Left lung (tissue), 14 donors: ENCODE measurements at places on chromosomes 6 and 20.
A peak's percentile ranks its signal among the peaks of the same experiment; 100 is the strongest.

- no peak for DNase-seq
- H3K36me3 ChIP-seq, result peaks cover 38% of the 10 kb centered on the region
- no peak overlapping the region for H3K4me3 ChIP-seq
- H3K27me3 ChIP-seq, result no peaks in the 10 kb centered on the region
Observed at GRCh38 chr6:37372116-37372515, 18.3 kb downstream of the RNF8 start.

DNA sequence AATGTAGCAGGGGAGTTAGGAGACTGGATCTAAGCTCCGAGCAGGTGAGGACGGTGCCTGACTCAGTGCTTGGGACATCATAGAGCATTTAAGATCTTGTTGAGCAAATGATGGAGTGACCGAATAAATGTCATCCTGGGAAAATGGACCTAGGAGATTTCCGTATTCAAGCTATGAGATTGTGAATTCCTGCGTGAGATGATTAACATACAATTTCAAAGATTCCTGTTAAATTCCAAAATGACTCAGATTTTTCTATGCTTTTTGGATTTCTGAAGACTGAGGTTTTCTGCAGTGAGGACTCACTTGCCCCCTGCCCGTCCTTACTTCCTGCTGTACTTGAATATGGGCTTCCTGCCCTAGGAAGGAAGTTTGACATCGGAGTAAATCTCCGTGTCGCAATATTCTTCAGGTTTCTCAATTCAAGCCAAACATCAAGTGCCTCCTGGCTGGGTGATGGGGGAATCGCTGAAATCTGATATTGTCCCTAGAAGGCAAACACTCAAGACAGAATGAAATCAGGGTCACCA, 5.2 kb downstream of the SYTL3 start:
- H3K27me3 ChIP-seq, result no peaks in the 10 kb centered on the region
- no peak overlapping the region for H3K4me3 ChIP-seq
- peak overlapping the region; percentile 80 for H3K27ac ChIP-seq
- H3K4me1 ChIP-seq, result peaks cover 6% of the 10 kb centered on the region
- no peak for DNase-seq

DNA sequence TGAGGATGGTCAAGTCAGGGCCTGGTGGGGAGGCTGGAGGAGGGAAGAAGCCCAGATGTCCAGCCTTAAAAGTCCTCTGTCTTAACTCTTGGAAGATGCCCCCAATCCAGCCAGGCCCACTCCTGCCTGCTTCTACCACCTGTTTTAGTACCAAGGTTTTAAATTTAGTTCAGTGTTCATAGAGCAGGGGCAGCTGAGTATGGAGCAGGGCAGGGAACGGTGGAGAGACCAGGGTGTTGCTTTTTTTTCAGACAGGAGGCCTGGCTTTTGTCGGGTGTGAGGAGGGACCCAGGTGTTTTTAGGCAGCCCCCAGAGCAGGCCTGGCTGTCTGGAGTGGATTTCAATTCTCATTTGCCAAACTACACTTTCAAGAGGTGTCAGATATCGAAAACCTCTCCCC, 278.8 kb downstream of the CDC5L start:
- no peaks in the 10 kb centered on the region for H3K4me1 ChIP-seq
- H3K27me3 ChIP-seq, result no peaks in the 10 kb centered on the region
- no peak overlapping the region for H3K27ac ChIP-seq
- no peaks in the 10 kb centered on the region for H3K36me3 ChIP-seq
- H3K4me3 ChIP-seq, result no peak overlapping the region

DNA sequence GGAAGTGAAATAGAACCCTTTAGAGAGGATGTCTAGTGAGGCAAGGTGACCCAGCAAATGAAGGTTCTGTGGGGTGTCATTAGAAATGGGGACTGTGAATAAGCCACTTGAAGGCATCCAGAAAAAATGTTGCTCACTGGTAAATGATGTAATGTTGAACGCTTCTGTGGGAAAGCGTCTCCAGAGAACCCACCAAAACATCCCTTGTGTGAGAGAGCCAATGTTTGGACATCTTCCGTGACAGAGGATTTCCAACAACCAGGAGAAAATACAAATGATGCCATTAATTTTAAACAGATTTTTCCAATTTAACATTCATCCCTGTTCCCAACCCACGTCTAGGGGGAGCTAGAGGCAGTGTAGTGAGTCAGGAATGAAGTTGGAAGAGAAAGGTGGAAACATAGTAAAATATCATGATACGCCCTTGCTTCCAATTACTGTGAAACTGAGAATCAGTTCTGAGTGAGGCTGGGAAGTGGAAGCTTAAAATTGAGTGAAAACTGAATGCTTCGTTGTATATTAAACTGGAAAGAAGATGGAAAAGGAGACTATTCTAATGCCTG, 584.2 kb downstream of the CD109 start:
- no peaks in the 10 kb centered on the region for H3K4me1 ChIP-seq
- no peak for DNase-seq
- H3K27ac ChIP-seq, result no peak overlapping the region

- H3K4me3 ChIP-seq, result no peak overlapping the region
- no peak overlapping the region for H3K27ac ChIP-seq
- H3K4me1 ChIP-seq, result no peaks in the 10 kb centered on the region
- no peaks in the 10 kb centered on the region for H3K36me3 ChIP-seq
Observed at GRCh38 chr20:61719691-61720347, 345.9 kb downstream of the TAF4 start.

DNA sequence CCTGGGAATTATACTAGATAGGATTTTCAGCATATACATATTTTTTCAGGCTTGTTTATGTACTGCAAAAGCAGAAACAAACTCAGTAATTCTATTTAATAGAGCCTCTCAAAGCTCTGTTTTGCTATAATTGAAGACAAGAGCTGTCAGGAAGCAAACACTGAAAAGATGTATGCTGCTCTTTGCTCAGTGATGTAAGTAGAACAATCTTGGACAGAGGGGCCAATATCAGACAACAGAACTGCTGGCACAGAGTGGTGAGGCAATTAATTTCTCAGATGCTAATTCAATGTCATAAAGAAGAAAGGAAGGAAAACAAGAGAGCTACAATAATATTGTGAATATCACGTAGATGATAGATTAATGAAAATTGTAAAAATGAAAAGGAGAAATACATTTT, 663.3 kb upstream of the ADGRB3 start:
- no peaks in the 10 kb centered on the region for H3K27me3 ChIP-seq
- DNase-seq, result no peak
- H3K36me3 ChIP-seq, result no peaks in the 10 kb centered on the region
- H3K4me3 ChIP-seq, result no peak overlapping the region
- H3K27ac ChIP-seq, result no peak overlapping the region
- H3K4me1 ChIP-seq, result no peaks in the 10 kb centered on the region

DNA sequence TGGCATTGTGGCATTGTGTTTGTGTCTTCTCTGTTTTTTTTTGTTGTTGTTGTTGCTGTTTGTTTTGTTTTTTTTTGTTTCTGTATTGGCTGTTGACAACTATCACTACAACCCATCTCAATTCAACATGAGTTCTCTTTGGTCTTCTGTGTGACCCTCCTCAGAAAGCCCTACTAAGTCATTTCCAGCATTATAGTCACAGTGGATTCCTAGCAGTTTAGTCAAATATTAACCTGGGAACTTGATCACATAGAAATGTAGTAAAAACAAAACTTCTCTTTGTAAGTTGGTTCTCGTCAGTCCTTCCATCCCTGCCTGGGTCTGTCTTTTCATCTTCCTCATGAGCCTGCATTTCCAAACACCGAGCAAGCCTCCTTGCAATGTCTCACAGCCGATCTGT, 16.8 kb downstream of the SLC17A2 start:
- no peaks in the 10 kb centered on the region for H3K4me1 ChIP-seq
- no peaks in the 10 kb centered on the region for H3K27me3 ChIP-seq
- no peaks in the 10 kb centered on the region for H3K36me3 ChIP-seq
- no peak overlapping the region for H3K27ac ChIP-seq
- no peak overlapping the region for H3K4me3 ChIP-seq

DNA sequence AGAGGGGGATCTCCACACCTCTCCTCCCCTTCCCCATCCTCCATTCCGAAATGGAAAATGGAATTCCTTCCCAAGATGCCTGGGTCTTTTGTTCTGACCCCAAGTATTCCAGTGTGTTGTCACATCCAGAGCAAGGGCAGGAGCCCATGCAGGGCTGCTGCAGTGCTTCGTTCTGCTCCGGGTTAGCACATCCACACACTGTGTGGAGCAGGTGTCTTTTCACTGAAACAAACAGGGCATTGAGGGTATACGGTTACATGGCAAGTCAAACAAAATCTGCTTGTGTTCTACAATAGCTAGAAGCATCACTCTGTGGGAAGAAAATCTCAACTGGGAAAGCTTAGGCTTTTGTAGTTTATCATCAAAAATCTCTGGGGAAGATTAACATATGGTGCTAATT, 56.9 kb downstream of the LYRM2 start:
- H3K27ac ChIP-seq, result no peak overlapping the region
- H3K4me3 ChIP-seq, result no peak overlapping the region
- no peaks in the 10 kb centered on the region for H3K4me1 ChIP-seq
- no peak for DNase-seq
- H3K27me3 ChIP-seq, result no peaks in the 10 kb centered on the region
- H3K36me3 ChIP-seq, result no peaks in the 10 kb centered on the region

DNA sequence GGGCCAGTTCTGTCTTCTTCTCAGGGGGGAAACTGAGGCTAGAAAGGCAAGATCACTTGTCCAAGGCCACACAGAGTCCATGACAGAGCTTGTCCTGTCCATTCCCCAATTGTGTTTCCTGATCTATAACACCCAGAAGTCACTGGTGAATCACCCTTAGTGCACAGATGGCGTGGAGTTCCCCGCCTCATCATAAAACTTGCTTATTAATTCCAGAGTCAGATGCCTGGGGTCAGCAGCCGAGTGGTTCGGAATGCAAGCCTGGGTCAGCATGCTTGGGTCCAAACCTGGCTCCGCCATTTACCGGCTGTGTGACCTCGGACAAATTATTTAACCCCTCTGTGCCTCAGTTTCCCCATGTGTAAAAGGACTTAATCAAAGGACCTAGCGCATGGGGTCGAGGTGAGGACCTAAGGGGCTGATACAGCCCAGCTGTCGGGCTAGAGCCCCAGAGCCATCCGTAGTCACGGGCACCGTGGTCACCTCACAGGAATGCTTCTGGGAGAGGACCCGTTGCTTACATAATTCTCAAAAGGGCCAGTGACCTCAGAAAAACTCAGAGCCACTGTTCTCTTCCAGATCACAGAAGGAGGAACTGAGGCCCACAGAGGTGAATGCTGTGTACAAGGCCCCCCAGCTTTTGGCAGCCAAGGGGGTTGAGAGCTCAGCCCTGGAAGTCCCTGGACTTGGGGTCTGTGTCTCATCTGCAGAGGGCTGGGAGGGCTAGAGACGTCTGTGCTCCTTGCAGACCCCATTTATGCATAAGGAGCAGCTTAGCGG, 1.4 kb upstream of the ZBP1 start:
- no peak for DNase-seq
- no peak overlapping the region for H3K4me3 ChIP-seq
- H3K27ac ChIP-seq, result no peak overlapping the region
- peaks cover 40% of the 10 kb centered on the region for H3K4me1 ChIP-seq
- H3K36me3 ChIP-seq, result no peaks in the 10 kb centered on the region

GRCh38 chr6:27592481-27593199, 119.7 kb upstream of the ZNF184 start:
- no peak overlapping the region for H3K27ac ChIP-seq
- no peaks in the 10 kb centered on the region for H3K36me3 ChIP-seq
- peaks cover 44% of the 10 kb centered on the region for H3K27me3 ChIP-seq
- DNase-seq, result no peak
- H3K4me3 ChIP-seq, result no peak overlapping the region

DNA sequence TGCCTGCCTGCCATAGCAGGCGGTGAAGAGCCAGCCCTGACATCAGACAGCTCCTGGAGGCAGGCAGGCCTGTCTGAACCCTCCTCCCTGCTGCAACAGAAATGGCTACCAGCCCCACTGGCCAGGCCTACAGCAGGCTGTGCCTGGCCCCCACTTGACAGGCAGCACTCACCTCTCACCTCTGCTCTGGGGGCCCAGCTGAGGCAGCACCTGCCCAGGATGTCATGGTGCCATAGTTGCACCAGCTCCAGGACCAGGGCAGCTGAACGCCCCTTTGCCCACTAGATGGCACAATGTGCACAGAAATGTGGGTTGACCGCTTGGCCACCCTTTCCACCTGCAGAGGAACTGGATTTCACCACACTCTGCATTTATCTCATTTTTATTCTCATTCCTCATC, 30.6 kb downstream of the MRPL14 start:
- no peak overlapping the region for H3K4me3 ChIP-seq
- no peaks in the 10 kb centered on the region for H3K36me3 ChIP-seq
- no peaks in the 10 kb centered on the region for H3K4me1 ChIP-seq
- no peak overlapping the region for H3K27ac ChIP-seq
- DNase-seq, result no peak

- H3K27me3 ChIP-seq, result no peaks in the 10 kb centered on the region
- no peak overlapping the region for H3K27ac ChIP-seq
- no peaks in the 10 kb centered on the region for H3K4me1 ChIP-seq
- DNase-seq, result no peak
- H3K4me3 ChIP-seq, result no peak overlapping the region
- H3K36me3 ChIP-seq, result no peaks in the 10 kb centered on the region
Observed at GRCh38 chr6:21384216-21384615, 209.3 kb upstream of the SOX4 start.

DNA sequence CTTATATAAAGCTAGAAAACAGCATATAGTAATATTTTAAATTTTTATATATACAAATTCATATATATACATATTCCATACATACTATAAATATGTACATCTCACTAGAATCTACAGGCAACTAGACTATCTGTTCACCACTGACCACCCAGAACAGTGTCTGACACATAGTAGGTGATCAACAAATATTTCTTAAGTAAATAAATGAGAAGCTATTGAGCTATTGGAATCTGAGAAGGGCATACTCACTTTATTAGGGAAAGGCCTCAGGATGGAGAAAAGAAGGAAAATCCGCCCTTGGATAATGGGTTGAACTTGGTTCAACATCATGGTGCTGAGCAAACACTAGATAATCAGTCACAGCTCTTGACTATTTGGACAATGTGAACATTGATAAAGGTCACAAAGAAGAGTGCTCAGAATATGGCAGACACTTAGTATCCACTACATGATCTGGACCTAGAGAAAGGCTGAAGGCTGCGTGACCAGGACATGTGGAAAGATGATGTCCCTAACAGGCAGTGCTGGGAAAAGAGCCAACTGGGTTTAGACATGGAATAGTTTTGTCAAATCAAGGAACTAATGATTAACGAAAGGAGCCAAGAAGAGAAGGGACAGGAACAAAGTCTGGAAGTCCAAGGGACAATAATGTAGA, 186.1 kb downstream of the TASP1 start:
- no peak for DNase-seq
- H3K4me1 ChIP-seq, result no peaks in the 10 kb centered on the region
- no peaks in the 10 kb centered on the region for H3K27me3 ChIP-seq
- no peaks in the 10 kb centered on the region for H3K36me3 ChIP-seq
- H3K4me3 ChIP-seq, result no peak overlapping the region

GRCh38 chr6:155247618-155248007, 16.2 kb upstream of the CLDN20 start:
- H3K27ac ChIP-seq, result peak overlapping the region; percentile 62
- peak overlapping the region; percentile 10 for H3K4me3 ChIP-seq
- no peaks in the 10 kb centered on the region for H3K4me1 ChIP-seq
- no peaks in the 10 kb centered on the region for H3K27me3 ChIP-seq
- no peak for DNase-seq
- peaks cover 5% of the 10 kb centered on the region for H3K36me3 ChIP-seq

GRCh38 chr6:131182991-131183425, 47.7 kb downstream of the AKAP7 start:
- no peaks in the 10 kb centered on the region for H3K4me1 ChIP-seq
- H3K27me3 ChIP-seq, result no peaks in the 10 kb centered on the region
- peaks cover 20% of the 10 kb centered on the region for H3K36me3 ChIP-seq
- no peak overlapping the region for H3K4me3 ChIP-seq
- H3K27ac ChIP-seq, result no peak overlapping the region
- DNase-seq, result no peak
